ENCODE measurements at places on chromosomes 2 and 18. TPM values are rescaled to one million over a fixed set of nuclear protein-coding genes. Genes with fewer than 3 reads are reported as not detected.

TMEM200C gene
- 0.94 TPM for total RNA-seq

KIF5C gene
- total RNA-seq, result 62.7 TPM

OSR1 gene
- 11.6 TPM for total RNA-seq

RGPD3 gene
- 0.22 TPM for total RNA-seq

CIB4 gene
- total RNA-seq, result not detected

GNAL gene
- total RNA-seq, result 17.1 TPM

SERPINB2 gene
- total RNA-seq, result 2.6 TPM

FAHD2B gene
- total RNA-seq, result 32.8 TPM

CSRNP3 gene
- 8.3 TPM for total RNA-seq

KCNJ13 gene
- total RNA-seq, result not detected

EVA1A gene
- 4.8 TPM for total RNA-seq

- no peak for DNase-seq
Measured at GRCh38 chr2:160574468-160575140, 81.0 kb upstream of the RBMS1 start.

- DNase-seq, result no peak
Measured at GRCh38 chr2:37226863-37227262, 4.5 kb downstream of the CEBPZ start.

DNA sequence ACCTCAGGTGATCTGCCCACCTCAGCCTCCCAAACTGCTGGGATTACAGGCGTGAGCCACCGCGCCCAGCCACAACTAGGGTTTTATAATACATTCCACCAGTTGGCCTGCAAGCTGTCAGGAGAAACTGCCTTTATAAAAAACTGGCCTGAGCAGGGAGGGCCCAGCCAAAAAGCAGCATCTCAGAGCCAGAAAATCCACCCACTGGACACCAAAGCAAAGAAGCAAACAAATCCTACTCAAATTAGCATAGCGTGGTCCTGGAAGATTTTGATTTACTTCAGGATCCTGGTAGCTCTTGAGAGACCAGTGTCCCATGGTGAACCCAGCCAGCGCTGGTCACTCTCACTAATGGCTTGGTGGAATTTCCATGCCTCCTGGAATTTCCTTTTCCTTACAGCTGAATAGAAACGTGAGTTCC, 60.0 kb upstream of the PXDN start:
- DNase-seq, result no peak

GRCh38 chr18:55275039-55275901, 312.7 kb downstream of the TCF4 start:
- DNase-seq, result no peak

- DNase-seq, result no peak
Measured at GRCh38 chr2:138767101-138767500, 13.1 kb downstream of the NXPH2 start.

DNA sequence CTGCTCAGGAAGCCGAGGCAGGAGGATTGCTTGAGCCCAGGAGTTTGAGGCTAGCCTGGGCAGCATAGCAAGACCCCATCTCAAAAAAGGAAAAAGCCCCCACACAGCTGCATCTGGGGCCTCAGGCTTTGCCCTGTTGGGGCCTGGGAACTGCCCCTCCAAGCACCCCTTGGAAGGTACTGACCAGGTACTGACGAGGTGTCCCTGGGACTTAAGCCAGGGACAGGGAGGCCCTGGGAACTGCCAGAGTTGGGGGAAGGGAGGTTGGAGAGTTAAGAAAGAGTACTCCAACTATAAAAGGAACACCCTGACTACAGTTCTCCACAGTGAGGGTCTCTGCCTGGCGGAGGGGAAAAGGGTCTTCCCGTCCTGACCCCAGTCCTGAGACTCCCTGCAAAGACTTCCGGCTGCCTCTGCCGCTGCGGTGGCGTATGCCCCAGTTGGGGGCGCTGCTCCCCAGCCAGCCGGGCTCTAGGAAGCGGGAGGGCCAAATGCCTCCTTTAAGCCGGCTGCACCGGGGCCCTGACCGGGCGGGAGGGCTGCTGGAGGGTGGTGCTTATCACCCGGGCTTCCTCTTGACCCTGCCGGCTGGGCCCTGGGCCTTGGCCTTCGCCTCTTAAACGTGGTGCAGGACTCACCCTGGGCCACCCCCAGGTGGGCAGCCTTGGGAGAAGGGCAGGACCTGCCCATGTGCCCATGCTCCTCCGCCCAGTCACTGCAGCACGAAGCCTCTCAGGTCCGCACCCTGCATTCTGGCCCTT, 12.8 kb downstream of the SLC30A3 start:
- no peak for DNase-seq

GRCh38 chr18:59143441-59143840, 3.8 kb downstream of the SEC11C start:
- DNase-seq, result no peak

DNA sequence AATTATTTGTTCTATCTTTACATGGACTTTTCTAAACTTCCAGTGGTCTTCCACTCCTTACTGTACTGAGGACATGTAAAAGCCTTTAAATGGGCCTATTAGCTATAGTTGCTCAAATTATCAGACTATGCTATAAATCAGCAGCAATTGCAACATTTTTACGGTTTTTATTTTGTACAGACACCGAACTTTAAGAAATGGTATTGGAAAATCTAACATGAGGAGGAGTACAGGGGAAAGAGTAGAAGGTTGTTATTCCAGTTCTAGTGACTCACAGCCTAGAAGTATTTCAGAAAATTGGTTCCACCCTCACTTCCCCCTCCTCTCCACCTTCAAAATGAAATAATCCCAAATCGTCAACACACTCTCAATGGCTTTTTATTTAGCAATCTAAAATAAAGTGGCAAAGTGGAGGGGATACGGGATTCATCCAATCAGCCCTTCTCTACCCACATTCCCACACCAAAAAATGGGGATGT, 1.1 kb downstream of the NCKAP1 start:
- DNase-seq, result no peak

GRCh38 chr2:130372833-130373807, 17.3 kb downstream of the PTPN18 start:
- peak; percentile 9 for DNase-seq

GRCh38 chr2:72149556-72150156, 2.0 kb upstream of the CYP26B1 start:
- DNase-seq, result peak; percentile 64

DNA sequence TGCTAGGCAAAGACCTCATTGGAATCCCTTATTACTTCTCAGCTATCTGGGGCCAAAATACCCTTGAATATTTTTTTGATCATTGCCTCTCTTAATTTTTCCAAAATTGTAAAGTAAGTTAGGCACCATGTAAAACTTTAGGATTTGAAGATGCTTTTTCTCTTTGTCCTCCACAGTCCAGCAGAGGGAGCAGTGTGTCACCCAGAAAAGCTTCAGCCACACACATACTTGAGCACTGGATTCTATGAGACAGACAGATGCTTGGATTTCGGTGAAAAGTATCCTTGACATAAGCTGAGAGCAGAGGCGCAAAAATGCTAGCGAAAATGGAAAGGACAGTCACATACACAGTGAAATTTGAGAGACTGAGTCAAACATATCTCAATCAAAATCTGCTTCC, 74.7 kb upstream of the KCNJ3 start:
- no peak for DNase-seq

- no peak for DNase-seq
Measured at GRCh38 chr2:204691911-204692510, 146.7 kb downstream of the PARD3B start.

DNA sequence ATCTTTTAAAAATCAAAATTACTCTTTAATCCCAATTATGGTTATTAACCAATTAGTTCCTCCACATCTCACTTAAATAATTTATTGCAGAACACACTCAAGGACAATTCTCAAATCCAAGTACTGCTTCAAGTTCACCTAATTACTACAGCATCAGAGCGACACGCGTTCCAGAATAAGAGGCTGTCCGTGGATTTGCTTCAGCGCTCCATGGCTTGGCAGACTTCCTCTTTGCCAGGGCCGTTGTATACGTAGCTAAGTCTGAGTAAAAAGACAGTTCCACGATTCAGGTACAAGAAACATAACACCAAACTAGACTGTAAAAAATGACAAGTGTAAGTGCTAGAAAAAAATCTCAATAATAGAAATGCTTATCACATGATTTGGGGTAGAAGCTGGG, 153.2 kb upstream of the MYT1L start:
- no peak for DNase-seq

- no peak for DNase-seq
Measured at GRCh38 chr2:45134726-45135125, 125.5 kb upstream of the SIX2 start.

DNA sequence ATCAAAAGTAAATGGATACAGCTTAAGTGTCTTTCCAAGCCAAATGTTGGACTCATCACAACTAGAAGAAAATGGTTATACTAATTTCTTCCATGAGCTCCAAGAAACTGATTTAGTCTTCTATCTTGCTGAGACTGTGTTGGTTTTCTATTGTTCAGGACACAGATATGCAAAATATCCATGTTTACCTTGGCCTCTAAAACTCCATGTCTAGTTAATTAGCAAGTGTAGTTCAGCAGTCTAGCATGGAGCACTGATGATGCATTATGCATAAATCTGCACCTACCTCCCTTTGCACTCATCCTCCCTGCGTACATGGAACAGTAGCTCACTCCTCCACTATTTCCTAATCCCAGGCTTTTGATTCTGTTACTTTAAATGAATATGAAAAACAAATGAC, 731.4 kb upstream of the CHAC2 start:
- DNase-seq, result no peak

DNA sequence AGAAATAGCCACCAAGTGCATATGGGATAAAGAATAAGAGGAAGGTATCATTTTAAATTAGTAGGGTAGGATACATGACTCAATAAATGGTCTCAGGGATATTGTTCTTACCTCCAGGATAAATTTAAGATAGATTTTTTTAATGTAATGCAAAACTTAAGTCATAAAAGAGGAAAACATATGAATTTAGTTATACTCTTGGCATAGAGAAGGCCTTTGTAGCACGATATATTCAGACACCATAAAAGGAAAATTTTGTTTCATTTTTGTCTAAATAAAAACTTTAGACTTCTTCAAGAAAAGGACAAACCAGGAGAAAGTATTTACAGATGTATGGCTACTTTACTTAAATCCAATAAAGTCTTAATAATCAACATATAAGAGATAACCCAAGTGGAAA, 78.5 kb upstream of the CAB39 start:
- no peak for DNase-seq

GRCh38 chr2:238264072-238264460, 24.2 kb upstream of the HES6 start:
- DNase-seq, result no peak

DNA sequence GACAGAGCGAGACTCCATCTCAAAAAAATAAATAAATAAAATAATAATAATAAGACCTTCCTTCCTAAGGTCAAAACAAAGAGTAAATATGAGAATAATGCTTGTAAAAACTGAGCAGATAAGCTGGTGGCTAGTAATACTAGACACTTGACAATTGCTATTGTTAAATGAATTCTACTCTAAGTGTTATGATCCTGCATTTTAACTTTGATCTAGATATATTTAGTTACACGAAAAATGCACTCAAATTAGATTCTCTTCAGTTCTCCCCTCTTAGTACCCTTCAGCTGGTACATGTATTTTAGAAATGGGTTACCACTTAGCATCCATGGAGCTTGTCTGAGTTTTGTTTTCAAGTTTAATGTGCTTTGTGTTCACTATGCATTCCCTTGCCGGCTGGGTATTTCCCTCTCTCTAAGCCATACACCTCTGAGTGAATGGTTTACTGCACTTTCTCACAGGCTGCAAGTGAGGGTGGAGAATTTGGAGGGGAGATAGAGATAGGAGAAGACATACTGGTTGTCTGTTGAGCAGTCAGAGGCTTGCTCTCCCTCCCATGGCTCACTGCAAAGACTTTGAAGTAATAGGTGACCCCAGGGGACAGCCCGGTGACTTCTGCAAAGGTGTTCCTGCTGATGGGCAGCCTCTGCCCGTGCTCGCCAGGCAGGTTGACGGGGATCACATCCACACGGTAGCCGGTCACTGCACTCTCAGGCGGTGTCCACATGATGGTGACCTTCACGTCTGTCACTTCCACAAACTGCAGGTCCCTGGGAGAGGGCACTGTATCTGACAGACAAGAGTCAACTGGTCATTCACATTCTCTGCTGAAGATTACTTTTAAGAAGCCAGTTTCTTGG, 29.9 kb downstream of the FN1 start:
- no peak for DNase-seq

DNA sequence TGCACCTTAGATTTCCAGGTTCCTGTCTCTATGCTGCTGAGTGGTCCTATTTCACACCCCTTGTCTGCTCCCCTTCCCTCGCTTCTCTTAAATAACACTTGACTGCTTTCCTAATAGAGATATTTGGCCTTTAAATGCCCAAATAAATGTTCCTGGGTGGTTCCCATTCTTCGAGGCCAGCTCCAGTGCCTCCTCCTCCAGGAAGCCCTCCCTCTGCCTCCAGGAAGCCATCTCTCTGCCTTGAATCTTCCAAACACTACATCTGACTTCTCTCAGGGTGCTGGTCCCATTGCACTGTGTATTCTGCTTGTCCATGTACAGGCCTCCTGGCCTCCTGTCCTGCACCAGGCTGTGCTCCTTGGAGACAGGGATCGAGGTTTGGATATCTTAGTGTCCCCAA, 14.2 kb downstream of the EHD3 start:
- DNase-seq, result no peak

DNA sequence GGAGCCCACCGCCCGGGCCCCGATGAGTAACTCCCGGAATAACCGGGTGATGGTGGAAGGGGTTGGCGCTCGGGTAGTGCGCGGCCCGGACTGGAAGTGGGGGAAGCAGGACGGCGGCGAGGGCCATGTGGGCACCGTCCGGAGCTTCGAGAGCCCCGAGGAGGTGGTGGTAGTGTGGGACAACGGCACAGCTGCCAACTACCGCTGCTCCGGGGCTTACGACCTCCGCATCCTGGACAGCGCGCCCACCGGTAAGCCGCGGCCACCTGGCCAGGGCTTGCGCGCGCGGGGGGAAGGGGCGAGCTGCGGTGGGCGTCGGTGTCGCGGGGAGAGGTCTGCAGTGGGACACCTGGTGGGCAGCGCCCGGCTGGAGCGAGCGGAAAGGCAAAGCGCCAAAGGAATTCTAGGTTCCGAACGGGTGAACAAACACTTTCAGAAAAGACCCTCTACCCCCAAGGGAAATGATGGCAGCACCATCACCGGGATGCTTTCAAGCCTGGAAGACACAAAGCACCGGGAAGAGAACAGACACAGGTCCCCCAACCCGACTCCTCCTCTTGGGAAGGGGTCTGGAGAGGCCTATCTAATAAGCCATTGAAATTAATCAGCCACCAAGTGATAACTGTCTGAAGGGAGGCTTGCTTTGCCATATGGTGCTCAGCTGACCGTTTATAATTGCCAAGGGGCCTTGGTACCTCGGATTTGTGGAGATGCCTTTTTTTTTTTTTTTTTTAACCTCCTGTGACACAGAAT, 1.1 kb downstream of the MIB1 start:
- peak; percentile 68 for DNase-seq

- peak; percentile 60 for DNase-seq
Measured at GRCh38 chr18:76388891-76389423, 106.1 kb downstream of the ZNF516 start.

GRCh38 chr18:76443519-76444445, 51.3 kb downstream of the ZNF516 start:
- DNase-seq, result no peak

DNA sequence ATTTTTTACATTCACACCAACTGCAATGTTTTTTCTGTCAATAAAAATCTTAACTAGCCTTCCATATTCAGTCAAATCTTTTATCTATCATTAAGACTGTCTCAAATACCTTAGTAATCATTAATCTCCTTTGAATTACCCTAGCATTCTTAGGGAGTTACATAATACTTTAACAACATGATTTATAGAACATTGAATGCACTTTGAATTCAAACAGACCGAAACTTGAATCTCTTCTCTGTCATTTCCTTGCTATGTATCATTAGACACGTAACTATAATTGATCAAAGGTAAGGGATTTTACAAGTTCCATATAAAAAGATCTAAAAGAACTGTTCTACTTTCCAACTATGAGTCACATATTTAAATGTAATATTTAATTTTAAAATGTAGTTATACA, 330.9 kb downstream of the RIT2 start:
- no peak for DNase-seq

All from sciatic nerve (tissue), 2 donors.